ENCODE measurements at places on chromosomes 1 and 21.

GRCh38 chr1:101245246-101245927 is 8.6 kb downstream of the S1PR1 start:
- DNase-seq: no peak

- no peak for DNase-seq
Measured at GRCh38 chr21:44455524-44456213, 359 bp downstream of the LRRC3 start.

DNA sequence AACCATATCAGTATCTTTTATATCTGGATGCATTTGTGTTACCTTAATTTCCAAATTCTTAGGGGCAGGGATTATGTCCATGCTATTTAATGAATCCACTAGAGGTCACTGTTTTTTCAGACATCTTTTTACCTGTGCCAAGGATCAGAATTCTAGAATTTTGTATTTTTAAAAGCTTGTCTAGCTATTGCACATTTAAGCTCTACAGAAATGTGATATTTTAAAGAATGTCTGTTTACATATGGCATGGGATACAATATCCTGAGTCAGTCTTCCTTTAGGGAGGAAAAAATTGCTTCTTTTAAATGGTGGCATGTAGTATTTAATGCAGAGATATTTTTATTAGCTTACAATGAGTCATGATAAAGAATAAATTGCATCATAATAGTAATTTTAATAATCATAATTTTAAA is 11.3 kb downstream of the RPAP2 start:
- DNase-seq: no peak

DNA sequence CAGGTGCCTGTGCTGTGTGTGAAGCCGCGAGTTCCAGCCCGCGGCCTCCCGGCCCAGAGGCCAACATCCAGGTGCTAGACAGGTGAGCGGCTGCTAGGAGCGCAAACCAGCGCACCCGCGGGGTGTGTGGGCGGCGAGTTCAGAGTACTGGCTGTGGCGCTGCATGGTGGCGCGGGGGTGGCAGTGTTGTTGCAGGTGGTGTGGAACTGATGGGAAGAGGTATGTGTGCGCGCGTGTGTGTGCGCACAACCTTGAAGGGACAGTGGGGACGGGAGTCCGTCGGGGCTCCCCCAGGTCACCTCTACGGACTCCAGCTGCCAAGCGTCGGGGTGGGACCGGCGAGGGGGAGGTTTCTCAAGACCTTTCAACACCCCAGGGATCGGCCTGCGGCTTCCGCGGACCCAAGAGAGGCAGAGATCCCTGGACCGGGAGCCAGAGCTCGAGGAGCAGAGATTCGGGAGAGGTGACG is 433 bp upstream of the DMBX1 start:
- DNase-seq: no peak

DNA sequence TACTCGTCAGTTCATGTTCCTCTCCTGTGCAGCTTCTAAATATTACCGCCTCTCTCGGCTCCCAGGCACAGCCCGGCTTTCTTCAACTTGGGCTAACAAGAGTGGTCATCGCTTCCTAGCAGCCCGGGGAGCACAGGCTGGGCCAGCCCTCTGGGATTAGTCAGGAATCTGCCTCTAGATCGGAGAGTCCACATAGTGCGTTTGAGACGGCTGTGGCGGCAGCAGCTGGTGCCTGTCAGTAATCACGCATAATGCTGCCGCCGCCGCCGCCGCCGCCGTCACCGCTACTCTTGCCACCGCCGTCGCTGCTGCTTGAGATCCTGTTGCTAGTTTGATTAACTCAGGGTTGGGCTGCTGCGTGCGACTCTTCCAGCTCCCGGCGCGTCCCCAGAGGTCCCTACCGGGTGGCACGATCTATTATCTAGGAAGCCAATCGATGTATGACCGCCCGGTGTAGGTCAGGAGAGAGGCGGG is at the start of gene RXRG:
RXRG (minus strand) TSS at position 230 of the 474 bp plus-strand sequence. CDS start 233 bp downstream, outside the sequence.
- DNase-seq: no peak

- no peak for DNase-seq
Measured at GRCh38 chr1:110350360-110350759, 11.2 kb downstream of the RBM15 start.

- no peak for DNase-seq
Measured at GRCh38 chr1:210072896-210073504, 135.0 kb downstream of the SYT14 start.

GRCh38 chr1:200670242-200671118 is 773 bp upstream of the DDX59 start:
- DNase-seq: peak; percentile 13

- DNase-seq: no peak
Measured at GRCh38 chr1:14236097-14236496, 362.4 kb upstream of the KAZN start.

- no peak for DNase-seq
Measured at GRCh38 chr21:17406202-17406601, 106.6 kb upstream of the CXADR start.

DNA sequence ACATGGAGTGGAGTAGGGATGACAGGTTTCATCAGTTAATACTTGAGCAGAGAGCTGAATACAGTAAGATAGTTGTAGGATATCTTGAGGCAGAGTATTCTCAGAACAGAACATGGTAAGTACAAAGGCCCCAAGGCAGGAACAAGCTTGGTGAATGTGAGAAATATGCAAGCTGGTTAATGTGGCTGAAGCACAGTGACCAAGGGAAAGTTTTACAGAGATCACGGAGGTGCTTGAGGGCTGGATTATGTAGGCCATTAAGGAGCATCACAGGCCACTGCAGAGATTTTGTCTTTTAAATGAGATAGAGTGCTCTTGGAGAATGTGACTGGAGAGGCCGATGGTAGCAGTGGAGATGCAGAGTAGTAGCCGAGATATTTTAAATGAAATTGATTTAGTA is 54.0 kb upstream of the BOLA1 start:
- DNase-seq: no peak

DNA sequence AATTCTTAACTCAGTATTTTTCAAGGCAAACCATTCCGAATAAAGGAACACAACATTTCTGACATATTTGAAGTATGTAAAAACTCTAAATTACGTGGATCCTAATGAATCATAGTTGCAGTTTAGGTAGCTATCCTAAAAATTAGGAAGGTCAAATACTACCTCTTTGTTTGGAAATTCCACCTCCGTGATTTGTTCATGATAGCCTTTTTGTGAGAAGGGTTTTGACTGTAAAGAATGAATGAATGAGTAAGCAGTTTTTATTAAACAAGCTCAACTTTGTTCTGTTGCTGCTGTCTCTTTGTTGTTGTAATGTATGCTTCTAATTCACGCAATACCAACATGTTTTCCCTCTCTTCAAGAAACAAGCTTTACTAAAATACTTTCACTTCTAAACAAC is 840.4 kb downstream of the USP25 start:
- DNase-seq: no peak

DNA sequence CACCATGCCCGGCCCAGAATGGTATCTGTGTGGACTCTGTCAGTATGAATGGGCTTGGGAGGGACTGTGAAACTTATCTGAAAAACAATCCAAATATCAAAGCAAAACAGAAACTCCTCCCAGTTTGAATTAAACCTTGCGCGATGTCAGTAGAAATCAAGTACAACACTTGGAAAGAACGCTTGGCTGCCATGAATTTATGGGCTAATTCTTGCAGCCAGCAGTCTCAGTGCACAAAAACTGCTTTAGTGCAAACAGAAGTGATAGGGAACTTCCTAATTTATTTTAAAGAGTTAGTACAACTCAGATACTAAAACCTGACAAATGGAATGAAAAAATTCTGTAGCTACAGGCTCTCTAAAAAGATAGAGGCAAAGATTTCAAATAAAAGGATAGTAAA is 8.5 kb downstream of the CLCA1 start:
- DNase-seq: no peak

DNA sequence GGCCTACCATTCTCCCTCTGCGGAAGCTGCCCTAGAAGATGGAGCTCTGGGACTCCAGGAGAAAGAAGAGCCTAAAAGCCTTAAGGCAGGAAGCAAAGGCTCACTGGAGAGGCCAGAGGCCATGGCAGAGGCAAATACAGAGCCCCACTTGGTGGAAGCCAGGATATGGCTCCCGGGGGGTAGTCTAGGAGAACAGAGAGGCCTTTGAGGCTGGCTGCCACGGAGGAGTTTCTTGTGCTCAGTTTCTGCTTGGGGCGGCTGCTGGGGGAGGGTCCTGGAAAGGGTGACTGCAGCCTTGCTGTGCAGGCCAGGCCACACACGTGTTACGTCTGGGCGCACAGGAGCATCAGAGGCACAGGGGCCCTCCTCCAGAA is 5.4 kb downstream of the CC2D1B start:
- no peak for DNase-seq

DNA sequence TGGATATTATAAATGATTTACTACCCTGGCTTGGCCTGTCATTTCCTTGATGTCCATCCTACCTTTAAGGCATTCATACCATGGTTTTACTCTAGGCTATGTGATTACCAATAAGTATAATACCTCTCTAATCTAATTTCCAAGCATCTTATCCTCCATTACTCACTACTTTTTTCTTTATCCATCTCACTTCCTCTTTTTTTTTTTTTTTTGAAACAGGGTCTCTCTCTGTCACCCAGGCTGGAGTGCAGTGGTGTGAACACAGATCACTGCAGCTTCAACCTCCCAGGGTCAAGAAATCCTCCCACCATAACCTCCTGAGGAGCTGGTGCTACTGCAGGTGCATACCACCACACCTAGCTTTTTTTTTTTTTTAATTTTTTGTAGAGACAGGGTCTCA is 39.9 kb downstream of the INKA2 start:
- no peak for DNase-seq

- no peak for DNase-seq
Measured at GRCh38 chr1:40379785-40380452, 6.4 kb downstream of the SMAP2 start.

GRCh38 chr1:226438007-226438406 is 30.1 kb upstream of the PARP1 start:
- DNase-seq: no peak

DNA sequence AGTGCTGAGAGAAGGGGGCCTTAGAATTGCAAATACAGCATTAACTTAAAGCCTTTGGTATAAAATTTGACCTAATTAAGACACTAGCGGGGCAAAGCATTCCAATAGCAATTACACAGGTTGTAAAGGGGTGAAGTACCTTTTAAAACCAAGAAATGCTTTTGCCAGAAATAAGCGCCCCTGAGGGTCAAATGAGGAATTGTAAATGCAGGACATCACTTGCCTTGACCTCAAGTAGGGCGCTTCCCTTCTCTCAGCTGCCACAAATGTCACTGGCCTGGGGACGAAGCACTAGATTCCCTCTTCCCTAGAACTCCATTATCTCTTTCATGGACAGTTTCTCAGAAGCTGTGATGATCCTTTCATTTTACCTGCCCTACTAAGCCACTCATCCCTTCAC is 48.3 kb downstream of the SEC16B start:
- DNase-seq: no peak

GRCh38 chr1:112040891-112041740 is 51.6 kb upstream of the KCND3 start:
- no peak for DNase-seq

GRCh38 chr1:156675210-156676113 is 1.7 kb downstream of the NES start:
- no peak for DNase-seq

DNA sequence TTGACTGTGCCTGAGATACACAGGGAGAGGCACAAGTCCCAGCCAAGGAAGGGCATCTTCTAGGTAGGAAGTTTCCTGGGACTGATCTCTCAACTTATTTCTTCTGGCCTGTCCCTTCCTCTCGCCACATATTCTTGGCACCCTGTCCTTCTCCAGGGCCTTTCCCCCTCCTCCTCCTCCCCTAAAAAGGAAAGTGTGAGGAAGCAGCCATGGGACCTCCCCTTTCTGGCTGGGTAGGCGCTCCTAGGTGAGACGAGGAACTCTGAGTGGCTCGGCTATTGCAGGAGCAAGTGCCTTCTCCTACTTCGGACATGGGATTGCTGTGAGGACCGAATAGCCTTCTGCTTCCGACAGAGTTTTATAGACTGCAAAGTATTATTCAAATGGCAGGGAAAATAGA is 15.5 kb upstream of the MTARC2 start:
- no peak for DNase-seq

GRCh38 chr1:237507005-237507404 is 383.7 kb downstream of the ZP4 start:
- no peak for DNase-seq

GRCh38 chr1:15089258-15089992 is 64.1 kb upstream of the TMEM51 start:
- no peak for DNase-seq

DNA sequence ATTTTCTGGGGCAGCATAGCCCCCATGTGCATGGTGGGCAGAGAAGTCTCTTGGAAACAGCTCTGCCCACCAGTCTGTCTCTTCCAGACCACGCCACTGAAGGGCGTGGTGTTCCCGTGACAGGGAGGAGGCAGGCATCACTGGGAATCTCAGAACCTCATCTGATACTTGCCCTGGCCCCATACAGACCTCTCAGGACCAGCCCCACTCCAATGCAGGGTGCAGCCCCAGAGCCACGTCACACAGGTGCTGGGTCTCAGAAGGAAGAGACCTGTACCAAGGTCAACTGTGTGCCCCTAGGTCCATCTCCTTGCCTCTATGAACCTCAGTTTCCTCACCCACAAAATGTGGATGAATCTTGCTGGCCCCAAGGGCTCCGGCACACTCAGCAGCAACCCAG is 7.3 kb downstream of the RAP1GAP start:
- no peak for DNase-seq

DNA sequence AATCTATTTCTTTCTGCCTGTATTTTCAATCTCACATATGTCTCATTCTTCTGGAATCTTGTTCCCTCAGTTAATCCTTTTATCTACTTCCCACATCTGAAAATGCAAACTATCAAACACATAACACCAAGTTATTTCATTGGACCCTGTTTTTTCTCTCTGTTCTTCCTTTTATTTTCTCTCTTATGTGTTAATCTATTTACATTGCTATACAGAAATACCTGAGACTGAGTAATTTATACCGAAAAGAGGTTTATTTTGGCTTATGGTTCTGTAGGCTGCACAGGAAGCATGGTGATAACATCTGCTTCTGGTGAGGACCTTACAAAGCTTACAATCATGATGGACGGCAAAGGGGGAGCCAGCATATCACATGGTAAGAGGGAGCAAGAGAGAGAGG is 247.6 kb downstream of the TGFB2 start:
- DNase-seq: no peak

- no peak for DNase-seq
Measured at GRCh38 chr1:22465671-22466070, 14.0 kb downstream of the ZBTB40 start.

GRCh38 chr21:38443110-38443509 is 55.2 kb downstream of the ERG start:
- DNase-seq: no peak

GRCh38 chr1:221206076-221206475 is 326.8 kb downstream of the HLX start:
- DNase-seq: no peak

All from stimulated activated CD4-positive, alpha-beta T cell treated with anti-CD3 and anti-CD28 coated beads, Interleukin-12 subunit alpha, Interleukin-12 subunit beta, amount 100 ng/mL, for 48 hours (primary cell).